ENCODE measurements at places on chromosomes 3 and 15. TPM values are rescaled to one million over a fixed set of nuclear protein-coding genes. Genes with fewer than 3 reads are reported as not detected.

XIRP1 gene
- total RNA-seq = not detected

CMSS1 gene
- 18.9 TPM for total RNA-seq

CCDC54 gene
- total RNA-seq = not detected

TUSC7 gene
- not detected for total RNA-seq

ARPP19 gene
- total RNA-seq = 87.6 TPM

GABRB3 gene
- total RNA-seq = not detected

BLM gene
- total RNA-seq = 7.1 TPM

UTS2B gene
- total RNA-seq = not detected

CTXN2 gene
- not detected for total RNA-seq

GOLGA6B gene
- total RNA-seq = not detected

- no peak for DNase-seq
Measured at GRCh38 chr3:188900421-188900951, 271.3 kb upstream of the TPRG1 start.

- peak; percentile 83 for DNase-seq
Measured at GRCh38 chr3:113531826-113532697, at the start of gene SIDT1. Gene SIDT1 (plus strand): TSS chr3:113532555. CDS start chr3:113533022, 467 bp downstream.

DNA sequence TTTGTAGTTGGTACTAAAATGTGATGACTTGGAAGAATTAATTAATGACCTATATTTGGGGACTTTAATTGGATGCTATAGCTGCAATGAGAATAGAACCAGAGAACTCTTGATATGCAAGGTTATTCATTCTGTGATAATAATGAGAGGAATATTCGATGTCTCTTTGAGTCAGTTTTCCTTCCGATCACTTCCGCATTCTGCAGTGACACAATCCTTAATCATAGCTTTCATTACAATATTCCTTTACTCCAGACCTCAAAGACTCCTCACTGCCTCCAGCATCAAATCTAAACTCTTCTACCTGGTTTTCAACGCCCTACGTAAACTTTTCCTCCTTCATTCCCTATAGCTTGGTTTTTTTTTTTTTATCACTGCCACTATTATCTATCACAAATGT lies 21.6 kb downstream of the B3GNT5 start:
- DNase-seq = no peak

DNA sequence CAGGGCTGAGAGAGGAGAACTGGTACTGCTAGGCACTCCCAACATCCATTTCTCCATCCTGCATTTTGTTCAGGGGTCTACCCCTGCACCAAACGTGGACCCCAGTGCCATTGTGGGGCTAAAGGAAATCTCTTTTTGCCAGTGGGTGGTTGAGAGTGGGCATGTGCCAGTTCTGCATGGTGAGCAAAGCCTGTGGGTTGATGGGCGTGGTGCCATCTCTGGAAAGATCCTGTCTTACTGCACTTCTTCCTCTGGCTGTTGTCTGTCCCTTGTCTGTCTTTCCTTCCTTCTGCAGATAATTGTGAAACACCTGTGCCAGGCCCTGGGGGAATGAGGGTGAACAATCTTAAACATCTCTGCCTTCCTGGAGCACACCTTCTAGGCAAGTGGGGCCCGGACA lies 1.4 kb upstream of the RARRES1 start:
- no peak for DNase-seq

- DNase-seq = no peak
Measured at GRCh38 chr3:149388531-149389417, 11.3 kb upstream of the TM4SF1 start.

DNA sequence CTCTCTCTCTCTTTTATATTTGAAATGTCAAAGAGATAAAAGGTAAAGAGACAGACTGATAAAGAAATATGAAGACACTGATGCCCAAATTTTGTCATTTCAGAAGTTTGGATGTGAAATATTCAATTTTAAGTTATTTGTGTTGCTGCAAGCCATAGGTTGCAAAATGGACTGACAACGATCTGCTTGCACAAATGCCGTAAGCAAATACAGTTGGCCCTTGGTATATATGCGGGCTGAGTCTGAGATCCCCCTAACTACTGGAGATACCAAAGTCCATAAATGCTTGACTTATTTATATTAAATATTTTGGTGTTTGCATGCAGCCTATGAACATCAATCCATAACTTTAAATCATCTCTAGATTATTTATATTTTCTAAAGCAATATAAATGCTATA lies 1459.1 kb upstream of the ALCAM start:
- no peak for DNase-seq

DNA sequence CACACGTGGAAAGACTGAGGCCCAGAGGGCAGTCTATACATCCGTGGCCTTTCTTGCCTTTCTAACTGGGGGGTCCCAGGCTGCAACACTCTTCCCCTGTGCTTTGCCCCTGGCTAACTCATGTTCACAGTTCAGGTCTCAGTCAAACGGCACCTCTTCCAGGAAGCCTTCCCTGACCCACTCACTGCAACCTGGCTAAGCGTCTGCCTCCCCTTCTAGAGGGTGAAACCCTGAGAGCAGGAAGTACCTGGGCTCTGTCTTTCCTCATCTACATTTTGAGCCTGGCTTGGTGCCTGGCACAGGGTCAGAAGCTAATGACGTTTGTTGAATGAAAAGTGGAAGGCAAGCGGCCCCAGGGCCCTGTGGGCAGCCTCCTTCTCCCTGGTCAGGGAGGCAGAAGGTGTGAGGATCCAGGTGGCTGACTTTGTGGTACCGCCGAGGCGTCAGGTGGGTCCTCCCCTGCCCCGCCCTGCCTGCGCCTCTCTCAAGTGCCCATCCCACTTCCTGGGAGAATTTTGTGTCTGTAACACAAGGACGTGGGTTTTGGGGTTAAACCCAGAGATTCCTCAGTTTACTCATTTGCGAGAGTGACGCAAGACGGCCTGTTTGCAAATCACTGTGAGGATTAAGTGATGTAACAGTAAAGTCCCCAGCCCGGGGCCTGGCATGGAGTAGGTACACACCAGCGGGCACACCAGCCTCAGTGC lies 32.1 kb downstream of the DNASE1L3 start:
- DNase-seq = no peak

DNA sequence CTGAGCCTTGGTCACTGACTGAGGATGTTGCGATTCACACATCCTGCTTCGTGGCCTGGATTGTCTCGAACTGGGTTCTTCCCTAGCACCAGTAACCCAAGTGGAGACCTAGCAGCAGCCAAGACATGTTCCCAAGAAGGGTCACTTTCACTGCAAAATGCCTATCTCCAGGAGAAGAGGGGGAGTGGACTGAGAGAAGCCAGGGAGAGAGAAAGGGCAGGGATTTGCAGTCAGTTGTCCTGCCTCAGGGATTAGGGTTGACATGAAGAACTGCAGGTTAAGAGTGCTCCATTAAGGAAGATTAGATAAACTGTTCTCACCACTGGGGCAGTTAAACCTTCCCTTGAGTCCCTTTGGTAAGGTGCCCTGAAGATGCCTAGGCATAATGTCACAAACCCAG lies 5.7 kb upstream of the CD276 start:
- no peak for DNase-seq

- no peak for DNase-seq
Measured at GRCh38 chr3:112967828-112968227, 7.1 kb downstream of the CD200R1 start.

DNA sequence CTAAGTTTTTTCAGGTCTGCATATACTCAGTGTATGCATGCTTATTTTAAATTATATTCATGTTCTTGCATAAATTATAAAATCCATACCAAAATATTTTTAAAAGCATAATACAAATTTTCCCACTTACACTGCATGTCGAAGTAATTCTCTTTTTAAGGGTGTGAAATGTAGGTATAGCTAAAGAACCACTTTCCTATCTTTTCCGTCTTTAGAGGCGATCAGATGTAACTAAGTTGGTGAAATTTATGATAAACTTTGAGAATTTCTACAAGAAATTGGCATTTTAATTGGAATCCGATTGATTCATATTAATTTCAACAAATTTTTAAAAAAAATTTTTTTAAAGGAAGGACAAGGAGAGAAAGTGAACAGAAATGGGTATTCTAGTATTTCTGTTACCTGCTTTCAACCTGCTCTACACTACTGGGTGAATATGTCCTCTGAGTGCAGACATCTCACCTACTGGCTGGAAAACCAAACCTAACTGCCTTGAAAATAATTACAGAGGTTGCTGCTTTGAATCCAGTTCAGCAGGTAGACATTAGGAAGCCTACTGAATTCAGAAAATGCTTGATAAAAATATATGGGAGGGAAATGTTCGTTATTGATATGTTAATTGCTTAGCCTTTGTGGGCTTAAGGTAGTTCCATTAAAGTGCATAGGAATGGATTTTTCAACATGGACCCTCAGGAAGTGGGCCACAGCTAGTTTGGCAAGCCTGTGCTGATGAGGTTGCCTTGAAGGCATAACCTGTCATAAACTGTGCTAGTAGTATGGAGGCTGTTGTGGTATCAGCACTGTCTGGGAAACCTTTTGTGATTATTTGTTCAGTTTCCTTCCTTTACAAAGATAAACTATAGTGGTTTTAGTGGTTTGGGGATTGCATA lies 5.1 kb downstream of the TRIM71 start:
- DNase-seq = no peak

DNA sequence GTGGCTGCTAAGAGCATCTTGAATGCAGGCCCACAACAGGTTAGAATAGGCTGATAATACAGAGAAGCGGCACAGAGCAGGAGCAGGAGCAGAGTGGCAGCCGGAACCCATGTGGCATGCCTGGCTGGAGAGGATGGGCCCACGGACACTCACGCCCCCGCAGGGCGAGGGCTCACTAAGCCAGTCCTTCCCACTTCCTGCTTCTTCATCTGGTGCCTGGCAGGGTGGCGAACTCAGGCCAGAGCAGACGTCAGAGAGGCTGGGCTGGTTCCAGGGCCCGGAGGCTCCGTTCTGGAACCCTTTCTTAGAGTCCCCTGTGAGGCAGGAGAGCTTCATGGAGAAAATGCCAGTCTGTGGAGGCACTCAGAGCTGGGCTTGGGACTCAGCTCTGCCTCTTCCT lies 195.1 kb downstream of the NTRK3 start:
- DNase-seq = no peak

GRCh38 chr15:92415639-92416297 lies 22.1 kb downstream of the ST8SIA2 start:
- DNase-seq = no peak

DNA sequence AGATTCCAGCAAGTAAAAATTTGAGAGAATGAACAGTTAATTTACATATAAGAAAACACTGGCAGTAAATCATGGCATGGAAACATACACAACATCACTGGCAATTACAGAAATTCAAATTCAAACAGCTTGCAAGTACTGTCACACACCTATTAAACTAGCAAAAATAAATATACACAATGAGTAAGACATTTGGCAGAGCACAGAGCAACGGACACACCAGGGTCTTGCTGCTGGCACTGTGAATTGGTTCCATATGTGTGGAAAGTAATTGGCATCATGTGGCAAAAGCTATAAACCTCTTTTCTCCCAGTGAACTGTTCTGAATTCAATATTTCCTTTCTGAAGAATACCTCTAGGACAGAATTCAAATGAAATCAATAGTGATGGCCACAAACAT lies 78.3 kb downstream of the LRRK1 start:
- DNase-seq = no peak

DNA sequence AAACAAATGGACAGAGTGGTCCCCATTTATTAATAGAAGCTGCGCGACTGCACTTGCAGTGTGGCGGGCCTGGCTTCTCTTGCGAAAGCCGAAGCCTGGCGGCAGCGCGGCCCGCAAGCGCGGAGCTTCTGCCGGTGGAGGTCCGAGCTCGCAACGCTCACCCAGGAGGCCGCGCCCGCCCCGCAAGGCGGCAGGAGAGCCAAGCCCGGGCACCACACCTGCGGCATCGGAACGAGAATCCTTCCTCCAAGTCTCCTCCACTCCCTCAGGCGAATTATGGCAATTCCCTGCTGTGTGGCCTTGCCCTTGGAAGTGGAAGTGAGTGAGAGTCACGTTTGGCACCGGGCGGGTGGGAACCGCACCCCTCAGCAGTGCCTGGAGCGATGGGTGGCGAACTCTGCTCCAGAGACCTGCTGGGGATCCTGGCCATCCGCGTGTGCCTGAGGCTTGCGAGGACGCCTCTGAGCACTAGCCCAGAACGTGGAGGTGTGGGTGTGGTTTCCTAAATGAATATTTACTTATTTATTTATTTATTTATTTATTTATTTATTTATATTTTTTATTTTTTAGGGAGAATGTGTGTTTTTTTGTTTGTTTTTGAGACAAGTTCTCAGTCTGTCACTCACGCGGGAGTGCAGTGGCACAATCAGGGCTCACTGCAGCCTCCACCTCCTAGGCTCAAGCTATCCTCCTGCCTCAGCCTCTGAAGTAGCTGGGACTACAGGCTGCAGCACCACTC lies 133.7 kb upstream of the UBE2E1 start:
- no peak for DNase-seq

DNA sequence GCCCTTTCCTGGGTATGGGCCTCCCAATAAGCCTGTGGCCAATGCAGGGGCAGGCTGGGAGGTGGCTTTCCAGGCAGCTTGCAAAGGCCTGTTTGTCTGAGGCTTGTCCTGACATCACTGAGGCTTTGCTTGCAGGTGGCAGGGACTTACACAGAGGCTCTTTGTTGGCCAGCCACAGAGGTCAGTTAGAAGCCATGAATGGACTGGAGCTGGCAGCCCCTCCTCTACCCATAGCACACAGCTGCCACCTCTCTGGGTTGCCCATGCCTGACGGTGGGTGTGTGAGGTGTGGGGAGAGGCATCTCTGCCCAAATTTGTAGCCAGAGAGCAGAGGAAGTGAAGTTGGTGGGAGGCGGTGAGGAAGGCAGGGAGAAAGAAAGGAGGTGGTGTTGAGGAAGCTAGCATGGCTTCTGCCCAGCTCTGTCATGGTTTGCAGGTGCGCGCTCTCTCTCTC lies 17.1 kb downstream of the LIMD1 start:
- DNase-seq = no peak

- no peak for DNase-seq
Measured at GRCh38 chr3:187750513-187751123, 5.3 kb upstream of the BCL6 start.

DNA sequence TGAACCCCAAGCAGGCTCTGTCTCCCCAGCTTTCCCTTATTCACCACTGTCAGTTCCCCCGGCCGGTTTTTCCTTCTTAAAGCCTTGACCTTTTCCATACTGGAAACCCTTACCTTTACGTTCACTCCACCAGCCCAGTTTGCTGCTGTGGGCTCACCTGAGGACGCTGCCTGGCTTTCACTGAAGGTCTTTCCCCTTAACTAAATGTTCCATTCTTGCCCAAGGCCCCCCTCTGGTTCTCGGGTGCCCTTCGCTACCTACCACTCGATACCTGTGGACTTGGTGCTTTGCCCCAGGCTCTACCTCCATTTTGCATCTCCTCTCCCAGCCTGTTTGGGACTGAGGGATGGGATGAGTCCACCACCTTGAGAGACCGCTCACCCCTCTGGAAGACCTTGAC lies 851 bp downstream of the AP2M1 start:
- DNase-seq = no peak

DNA sequence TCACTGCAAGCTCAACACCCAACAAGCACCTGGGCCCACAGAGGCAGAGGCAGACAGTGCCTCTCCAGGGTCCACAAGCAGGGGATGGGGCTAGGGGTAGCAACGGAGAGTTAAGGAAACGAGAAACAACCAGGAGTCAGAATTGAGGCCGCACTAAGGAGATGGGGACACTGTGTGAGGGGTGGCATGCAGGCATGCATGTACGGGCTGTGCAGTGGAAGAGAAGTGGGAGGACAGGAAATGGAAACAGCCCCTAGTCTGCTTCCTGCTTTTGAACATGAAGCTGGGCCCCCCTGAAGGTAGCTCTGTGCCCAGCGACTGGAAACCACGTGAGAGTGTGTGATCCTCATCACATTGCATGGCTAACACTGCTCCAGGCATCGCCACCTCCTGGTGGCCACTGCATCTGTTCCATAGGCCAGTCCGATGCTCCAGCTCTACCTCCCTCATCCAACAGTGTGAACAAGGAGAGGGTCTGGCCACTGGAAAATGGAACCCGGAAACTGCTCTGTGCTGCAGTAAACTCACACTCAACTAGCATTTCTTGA lies 44.0 kb downstream of the XXYLT1 start:
- no peak for DNase-seq

Measured in naive thymus-derived CD8-positive, alpha-beta T cell (primary cell).